ENCODE measurements at places on chromosomes 11 and 22. TPM values are rescaled to one million over a fixed set of nuclear protein-coding genes. Genes with fewer than 3 reads are reported as not detected.

- peaks cover 6% of the 10 kb centered on the region for H3K4me1 ChIP-seq
- no peak overlapping the region for H3K4me3 ChIP-seq
- no peaks in the 10 kb centered on the region for H3K27me3 ChIP-seq
These were observed 4.7 kb downstream of the DDIAS start for GRCh38 chr11:82906236-82906635.

DNA sequence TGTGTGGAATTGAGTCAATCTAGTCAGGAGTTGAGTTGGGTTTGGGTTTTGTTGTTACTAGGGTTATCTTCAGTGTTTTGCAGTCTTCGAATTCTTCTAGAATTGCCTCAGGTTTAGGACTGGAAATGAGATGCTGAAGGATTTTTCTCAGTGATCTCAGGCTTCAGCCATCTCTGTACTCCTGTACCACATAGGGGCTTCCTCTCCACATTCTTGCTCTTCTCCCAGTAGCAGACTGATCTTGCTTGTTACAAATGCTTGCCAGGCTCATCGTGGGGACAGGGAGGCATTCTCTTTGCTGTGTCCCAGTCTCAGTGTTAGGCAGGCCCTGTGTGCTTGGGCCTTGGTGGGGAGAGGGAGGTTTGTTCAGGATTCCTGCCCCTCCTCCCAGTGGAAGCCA lies 96.1 kb downstream of the LRRC32 start:
- peaks cover 3% of the 10 kb centered on the region for H3K4me1 ChIP-seq
- DNase-seq, result no peak
- H3K27me3 ChIP-seq, result no peaks in the 10 kb centered on the region

DNA sequence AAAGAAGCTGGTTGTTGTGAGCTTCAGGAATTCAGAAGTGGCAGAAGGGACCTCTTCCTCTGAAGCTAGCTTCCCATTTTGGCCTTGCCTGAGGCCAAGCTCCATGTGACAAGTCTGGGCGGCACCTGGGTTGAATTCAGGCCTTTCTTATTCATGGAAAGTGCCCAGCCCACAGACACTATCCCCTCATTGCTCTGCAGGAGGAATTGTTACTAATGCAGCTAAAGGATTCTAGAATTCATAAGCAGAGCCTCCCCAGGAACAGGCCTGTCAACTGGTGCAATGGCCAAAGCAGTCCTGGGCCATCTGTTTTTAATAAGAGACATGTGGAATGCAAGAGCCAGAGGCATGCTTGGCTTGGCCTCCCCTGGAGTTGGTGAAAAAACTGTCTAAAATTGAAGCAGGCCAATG lies 71.4 kb downstream of the SLC1A2 start:
- H3K4me3 ChIP-seq, result no peak overlapping the region
- peaks cover 14% of the 10 kb centered on the region for H3K27me3 ChIP-seq
- no peaks in the 10 kb centered on the region for H3K4me1 ChIP-seq
- no peak overlapping the region for H3K27ac ChIP-seq
- DNase-seq, result no peak

GRCh38 chr11:46381819-46382645 lies 563 bp downstream of the MDK start:
- H3K4me1 ChIP-seq, result peaks cover 12% of the 10 kb centered on the region
- H3K4me3 ChIP-seq, result peak overlapping the region; percentile 92
- DNase-seq, result no peak
- H3K27me3 ChIP-seq, result peaks cover 14% of the 10 kb centered on the region

DNA sequence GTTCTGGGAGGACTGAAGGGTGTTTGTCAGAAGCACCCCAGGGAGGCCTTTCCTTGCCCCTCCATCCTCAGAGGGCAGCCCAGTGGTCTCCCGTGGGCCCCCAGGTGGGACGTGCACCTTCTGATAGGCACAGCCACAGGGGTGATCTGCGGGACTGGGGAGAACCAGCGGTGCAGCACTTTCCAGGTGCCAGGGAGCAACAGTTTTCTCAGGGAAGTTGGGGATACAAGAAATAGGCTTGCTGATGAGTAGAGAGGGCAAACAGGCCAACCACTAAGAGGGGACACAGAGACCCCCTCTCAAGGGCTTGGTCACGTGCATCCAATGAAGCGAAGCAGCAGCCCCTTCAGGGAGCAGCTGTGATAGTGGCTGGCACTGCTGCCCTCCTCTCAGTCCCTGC lies 107.1 kb upstream of the BID start:
- H3K36me3 ChIP-seq, result peaks cover 1% of the 10 kb centered on the region
- H3K27me3 ChIP-seq, result no peaks in the 10 kb centered on the region
- DNase-seq, result no peak
- H3K4me1 ChIP-seq, result peaks cover 2% of the 10 kb centered on the region
- H3K27ac ChIP-seq, result no peak overlapping the region

- H3K27me3 ChIP-seq, result no peaks in the 10 kb centered on the region
- H3K27ac ChIP-seq, result peak overlapping the region; percentile 98
- H3K4me3 ChIP-seq, result peak overlapping the region; percentile 99
- peaks cover 24% of the 10 kb centered on the region for H3K36me3 ChIP-seq
- H3K4me1 ChIP-seq, result peaks cover 26% of the 10 kb centered on the region
These were observed 1.2 kb downstream of the DDX17 start for GRCh38 chr22:38504731-38505540.

DNA sequence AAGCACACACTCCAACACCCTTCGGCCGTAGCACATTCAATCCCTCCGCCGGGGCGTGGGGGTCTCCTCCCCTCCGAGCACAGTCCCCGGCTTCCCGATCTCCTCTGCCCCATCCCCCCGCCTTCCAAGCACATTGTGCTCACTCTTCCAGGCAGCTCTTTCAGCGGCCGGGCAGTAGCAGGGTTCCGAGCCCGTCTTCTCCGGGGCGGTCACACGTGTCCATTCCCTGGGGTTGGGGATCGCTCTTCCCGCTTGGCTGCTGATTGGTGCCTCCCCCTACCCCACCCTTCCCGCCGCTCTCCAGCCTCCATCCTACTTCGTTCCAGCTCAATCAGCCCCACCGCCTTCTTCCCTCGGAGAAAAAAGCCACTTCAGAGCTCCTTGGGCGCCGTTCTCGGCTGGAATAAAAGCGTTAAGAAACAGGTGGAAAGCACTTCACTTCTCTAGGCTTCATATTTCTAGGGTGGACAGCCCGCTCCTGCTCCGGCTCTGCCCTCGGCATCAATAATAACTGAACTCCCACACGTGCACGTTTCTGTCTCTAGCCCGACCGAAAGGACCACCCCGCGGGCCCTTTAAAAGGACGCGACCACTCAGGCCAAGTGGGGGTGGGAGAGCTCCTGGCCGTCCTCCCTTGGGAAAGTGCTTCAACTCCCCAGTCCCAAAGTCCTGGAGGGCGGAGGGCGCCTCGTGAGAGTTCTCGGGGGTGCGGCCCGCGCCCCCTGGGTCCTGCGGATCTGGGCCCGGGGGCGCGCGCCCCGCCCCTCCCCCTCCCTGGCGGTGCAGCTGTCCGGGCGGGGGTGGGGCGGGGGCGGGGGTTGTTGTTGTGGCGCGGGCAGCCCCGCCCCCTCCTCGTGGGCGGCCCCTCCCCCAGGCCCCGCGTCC lies 464 bp upstream of the CECR2 start:
- H3K36me3 ChIP-seq, result no peaks in the 10 kb centered on the region
- H3K4me3 ChIP-seq, result peak overlapping the region; percentile 90
- H3K27ac ChIP-seq, result peak overlapping the region; percentile 98
- peaks cover 2% of the 10 kb centered on the region for H3K27me3 ChIP-seq
- DNase-seq, result peak; percentile 60
- H3K4me1 ChIP-seq, result peaks cover 21% of the 10 kb centered on the region

DNA sequence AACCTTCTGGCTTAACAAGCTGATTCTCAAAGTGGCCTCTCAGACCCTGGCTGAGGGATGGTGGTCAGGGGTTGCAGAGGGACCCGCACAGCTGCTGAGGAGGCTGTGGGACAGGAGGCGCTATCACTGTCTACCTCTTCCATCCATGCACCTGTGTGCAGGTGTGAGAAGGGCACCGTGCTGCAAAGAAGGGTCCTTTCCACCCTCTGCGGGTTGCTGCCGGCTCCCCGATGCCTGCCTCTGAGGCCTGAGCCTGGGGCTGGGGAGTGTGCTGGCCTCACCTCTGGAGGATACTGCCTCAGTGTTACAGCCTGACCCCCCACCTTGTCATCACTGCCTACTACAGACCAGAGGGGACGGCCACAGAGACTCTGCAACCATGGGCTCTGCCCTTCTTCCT lies 66.1 kb upstream of the B3GAT1 start:
- H3K4me3 ChIP-seq, result no peak overlapping the region
- peaks cover 59% of the 10 kb centered on the region for H3K27me3 ChIP-seq

GRCh38 chr22:47304191-47304831 lies 541.9 kb downstream of the TBC1D22A start:
- no peak for DNase-seq
- no peak overlapping the region for H3K27ac ChIP-seq
- no peaks in the 10 kb centered on the region for H3K27me3 ChIP-seq

- peaks cover 5% of the 10 kb centered on the region for H3K27me3 ChIP-seq
- DNase-seq, result no peak
- H3K27ac ChIP-seq, result no peak overlapping the region
- peaks cover 2% of the 10 kb centered on the region for H3K4me1 ChIP-seq
These were observed 73.3 kb downstream of the TRMU start for GRCh38 chr22:46408568-46409506.

- no peaks in the 10 kb centered on the region for H3K36me3 ChIP-seq
- peak overlapping the region; percentile 76 for H3K27ac ChIP-seq
- peaks cover 42% of the 10 kb centered on the region for H3K4me1 ChIP-seq
- H3K27me3 ChIP-seq, result no peaks in the 10 kb centered on the region
These were observed 286.4 kb downstream of the NXPE2 start for GRCh38 chr11:114964676-114965214.

DNA sequence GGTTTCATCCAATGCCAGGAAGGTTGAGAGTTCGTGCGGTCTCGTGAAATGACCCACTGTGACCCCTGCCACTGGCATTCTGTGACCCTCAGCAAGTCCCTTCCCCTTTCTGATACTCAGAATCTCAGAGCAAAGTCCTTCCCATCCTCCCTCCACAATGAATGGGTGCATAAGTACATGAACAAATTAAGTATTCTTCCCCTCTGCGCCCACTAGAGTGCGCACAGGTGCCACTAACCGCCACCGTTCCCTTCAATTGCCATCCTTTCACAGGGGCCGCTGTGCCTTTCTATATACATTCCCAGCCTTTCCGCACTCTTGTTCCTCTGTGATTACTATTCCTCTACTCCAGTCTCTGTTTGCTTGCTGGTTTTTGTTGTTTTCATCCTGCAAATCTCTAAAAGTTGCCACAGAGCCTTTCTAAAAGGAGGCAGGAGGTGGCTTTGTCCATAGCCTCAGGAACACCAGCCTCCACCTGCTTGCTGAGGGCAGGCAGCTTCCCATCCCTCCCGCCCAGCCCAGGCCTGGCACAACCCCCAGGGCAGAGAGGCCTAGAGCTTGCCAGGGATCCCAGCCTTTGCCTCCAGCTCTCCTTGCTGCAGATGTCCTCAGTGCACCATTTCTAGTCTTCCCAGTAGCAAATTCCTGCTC lies 6.7 kb upstream of the AP1B1 start:
- DNase-seq, result peak; percentile 44
- no peak overlapping the region for H3K27ac ChIP-seq
- no peak overlapping the region for H3K4me3 ChIP-seq
- no peaks in the 10 kb centered on the region for H3K36me3 ChIP-seq
- H3K4me1 ChIP-seq, result peaks cover 3% of the 10 kb centered on the region

- H3K36me3 ChIP-seq, result peaks cover 39% of the 10 kb centered on the region
- H3K27ac ChIP-seq, result no peak overlapping the region
- no peaks in the 10 kb centered on the region for H3K4me1 ChIP-seq
- no peaks in the 10 kb centered on the region for H3K27me3 ChIP-seq
- DNase-seq, result no peak
These were observed 153.6 kb upstream of the SORL1-AS1 start for GRCh38 chr11:121606354-121606753.

The GTF2H1 gene
- total RNA-seq, result 43.9 TPM

The SYNGR1 gene
- 38.0 TPM for total RNA-seq

The LMO2 gene
- 0.55 TPM for total RNA-seq

The PATE4 gene
- total RNA-seq, result not detected

The ROBO3 gene
- 9.9 TPM for total RNA-seq

The DKK3 gene
- 66.3 TPM for total RNA-seq

The FLRT1 gene
- 0.24 TPM for total RNA-seq

The OR51B5 gene
- total RNA-seq, result 0.44 TPM

The CALCB gene
- not detected for total RNA-seq

The VPREB3 gene
- total RNA-seq, result not detected

All from progenitor cell of endocrine pancreas (in vitro differentiated cells).